ENCODE measurements at places on chromosomes 4 and X. TPM values are rescaled to one million over a fixed set of nuclear protein-coding genes. Genes with fewer than 3 reads are reported as not detected.

- no peak for DNase-seq
Measured at GRCh38 chr4:131584587-131584986, 1564.5 kb upstream of the PCDH10 start.

GRCh38 chr4:111689731-111690130, 455.5 kb upstream of the FAM241A start:
- no peak for DNase-seq

DNA sequence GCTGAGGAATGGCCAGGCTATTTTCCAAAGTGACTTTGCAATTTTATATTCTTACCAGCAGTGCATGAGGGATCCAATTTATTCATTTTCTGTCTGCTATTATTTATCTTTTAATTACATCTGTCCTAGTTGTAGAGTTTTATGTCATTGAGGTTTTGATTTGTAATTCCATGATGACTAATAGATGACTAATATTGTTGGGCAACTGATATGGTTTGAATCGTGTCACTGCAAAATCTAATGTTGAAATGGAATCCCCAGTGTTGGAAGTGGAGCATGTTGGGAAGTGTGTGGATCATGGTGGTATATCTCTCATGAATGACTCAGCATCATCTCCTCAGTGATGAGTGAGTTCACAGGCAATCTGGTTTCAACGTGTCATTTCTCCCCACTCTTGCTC, 201.5 kb downstream of the TBX22 start:
- no peak for DNase-seq

DNA sequence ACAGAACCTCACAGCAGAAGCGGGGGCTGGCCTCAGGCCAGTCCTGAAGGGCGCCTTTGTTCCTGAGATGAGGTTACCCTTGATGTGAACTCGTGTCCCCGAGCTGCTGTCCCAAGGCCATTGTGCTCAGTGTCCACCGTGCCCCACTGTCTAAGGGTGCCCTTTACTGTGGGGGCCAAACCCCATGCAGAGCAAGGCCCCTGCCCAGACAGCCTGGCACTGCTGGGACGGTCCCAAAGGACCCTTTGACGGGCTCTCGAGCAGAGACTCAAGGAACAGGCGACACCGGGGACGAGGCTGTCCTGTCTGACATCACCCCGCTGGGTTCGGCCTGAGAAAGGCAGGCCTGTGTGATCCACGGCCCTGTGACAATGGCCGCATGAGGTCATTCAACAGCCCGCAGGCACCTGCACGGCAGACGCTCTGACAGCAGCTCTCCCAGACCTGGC, 100.6 kb downstream of the ABLIM2 start:
- no peak for DNase-seq

The ADH1C gene
- 8.2 TPM for total RNA-seq

The PAGE1 gene
- total RNA-seq = not detected

All from lower lobe of right lung (tissue), 2 donors.